Brain pericyte (primary cell): ENCODE measurements at places on chromosomes 2 and 18.

DNA sequence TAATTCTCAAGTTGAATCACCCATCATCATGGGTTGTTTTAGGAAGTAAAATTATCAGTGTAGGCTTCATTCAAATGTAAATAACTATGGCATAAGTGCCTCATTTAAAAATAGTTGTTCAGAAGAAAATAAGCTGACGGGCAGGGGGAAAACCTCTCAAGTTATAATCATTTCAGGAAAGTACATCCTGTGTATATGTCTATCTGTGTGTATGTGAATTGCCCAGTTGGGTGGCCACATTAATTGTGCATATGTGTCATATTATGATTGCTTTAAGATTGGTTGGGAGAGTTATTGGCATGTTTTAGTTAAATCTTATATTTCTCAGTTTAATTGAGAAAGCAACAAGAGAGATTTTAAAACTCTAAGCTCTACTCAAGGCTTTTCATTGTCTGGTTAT lies 282.8 kb upstream of the VWC2L start:
- no peak for DNase-seq

DNA sequence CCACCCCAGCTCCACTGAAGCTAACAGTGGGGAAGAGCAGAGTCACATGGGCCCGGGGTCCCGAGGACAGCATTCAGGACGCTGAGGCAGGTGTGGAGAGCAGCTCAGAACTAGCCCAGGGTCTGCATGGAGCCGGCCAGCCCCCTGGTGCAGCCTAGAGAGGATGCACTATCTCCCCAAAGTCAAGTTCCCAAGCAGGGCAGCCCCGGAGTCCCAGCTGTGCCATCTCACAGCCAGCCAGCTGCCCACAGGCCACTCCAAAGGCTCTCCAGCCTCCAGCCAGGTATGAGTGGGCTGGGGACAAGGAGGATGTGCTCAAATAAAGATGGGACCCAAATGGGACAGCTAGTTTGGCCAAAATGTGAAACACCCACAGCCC lies 41.0 kb downstream of the BIN1 start:
- no peak for DNase-seq

- no peak for DNase-seq
These were observed 17.8 kb downstream of the IL1R2 start for GRCh38 chr2:102009557-102009956.

DNA sequence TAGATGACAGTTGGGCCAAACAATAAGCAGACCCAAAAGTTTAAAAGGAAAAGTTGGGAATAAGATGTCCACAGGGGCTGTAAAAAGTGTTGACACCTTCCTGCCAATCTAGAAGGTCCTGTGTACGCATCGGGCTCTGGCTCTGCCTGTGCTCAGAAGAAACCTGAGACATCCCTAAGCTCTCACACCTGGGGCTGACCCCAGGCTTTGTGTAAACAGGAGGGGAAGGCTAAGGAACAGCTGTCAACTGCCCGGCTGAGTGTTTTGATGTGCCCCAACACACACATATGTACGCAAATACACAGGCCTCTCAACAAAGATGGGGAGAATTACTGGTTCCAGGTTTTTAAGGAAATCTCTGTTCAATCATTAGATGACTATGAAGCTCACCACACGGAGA lies 59.5 kb downstream of the TMEM131 start:
- DNase-seq: no peak

- DNase-seq: no peak
These were observed 11.6 kb upstream of the NAB1 start for GRCh38 chr2:190637281-190637734.

DNA sequence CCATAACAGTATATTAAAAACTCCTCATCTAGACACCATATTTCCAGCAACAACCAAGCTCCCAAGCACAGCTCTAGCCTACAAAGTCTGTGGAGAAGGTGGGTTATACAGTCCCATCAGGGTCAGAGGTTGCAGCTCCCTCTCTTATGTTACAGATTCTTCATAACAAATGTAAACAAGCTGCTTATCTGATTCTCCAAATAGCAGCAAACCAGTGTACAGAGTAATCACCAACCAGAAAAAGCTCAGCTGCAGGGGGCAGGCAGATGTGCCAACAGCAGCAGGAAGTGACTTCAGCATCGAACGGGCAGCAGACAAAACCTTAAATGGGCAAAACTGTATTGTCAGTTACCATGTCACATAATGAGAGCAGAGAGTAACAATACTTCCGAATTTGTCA lies 52.9 kb upstream of the NABP1 start:
- DNase-seq: no peak

DNA sequence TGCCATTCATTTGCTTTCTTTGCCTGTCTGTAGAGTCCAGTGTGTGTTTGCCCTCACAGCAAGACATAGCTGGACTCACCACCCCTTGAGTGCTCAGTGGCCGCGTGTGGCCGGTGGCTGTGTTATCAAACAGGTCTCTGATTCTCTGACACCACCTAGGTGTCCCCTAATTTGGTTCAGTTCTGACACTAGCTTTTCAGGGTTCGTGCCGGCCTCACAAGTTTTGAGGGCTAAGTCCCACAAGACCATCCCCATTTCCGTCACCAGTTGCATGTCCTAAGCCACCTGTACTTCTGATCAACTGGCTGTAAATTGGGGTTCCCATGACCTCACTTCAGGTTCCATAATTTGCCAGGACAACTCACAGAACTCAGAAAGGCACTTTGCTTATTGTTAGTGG lies 23.5 kb downstream of the NCK2 start:
- DNase-seq: no peak

DNA sequence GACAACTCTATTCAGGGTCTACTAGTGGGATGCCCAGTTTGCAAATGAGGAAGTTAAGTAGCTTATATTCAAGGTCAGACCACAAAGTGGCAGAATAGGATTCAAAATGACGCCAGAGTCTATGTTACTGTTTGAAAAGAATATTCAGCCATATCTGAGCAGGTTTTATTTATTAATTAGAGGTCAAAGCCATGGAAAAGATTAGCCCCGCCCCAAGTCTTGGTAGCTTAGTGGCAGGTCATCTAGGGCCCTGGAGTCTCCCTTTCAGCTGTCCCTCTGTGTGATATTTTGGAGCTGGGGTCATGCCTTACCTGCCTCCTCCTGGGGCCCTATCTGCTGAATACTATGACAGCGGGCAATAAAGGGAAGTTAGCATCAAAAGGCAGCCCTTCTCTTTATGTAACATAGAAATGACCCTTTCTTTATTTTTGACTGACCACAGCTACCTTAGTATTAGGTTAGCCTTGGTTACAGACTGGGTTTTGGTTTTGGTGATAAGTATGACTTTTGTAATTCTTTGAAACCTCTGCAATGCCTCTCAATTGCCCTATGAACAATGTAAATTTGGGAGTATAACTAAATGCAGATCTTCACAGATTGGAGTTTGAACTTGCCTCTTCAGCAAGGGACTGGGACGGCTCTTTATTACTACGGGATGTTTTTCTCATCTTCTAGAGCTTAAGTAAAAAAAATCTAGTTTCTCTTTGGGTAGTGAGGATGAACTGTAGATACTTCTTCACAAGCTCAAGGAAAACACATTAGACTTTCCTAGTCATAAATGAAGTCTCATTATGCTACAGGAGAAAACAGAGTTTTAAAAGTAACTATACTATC lies 153.0 kb upstream of the ITGA4 start:
- no peak for DNase-seq
